AG04450 (cell line): ENCODE measurements at places on chromosomes 11 and 22. TPM values are rescaled to one million over a fixed set of nuclear protein-coding genes. Genes with fewer than 3 reads are reported as not detected.

GRCh38 chr11:123640029-123640428 is 14.4 kb downstream of the SCN3B start:
- DNase-seq, result no peak

GRCh38 chr11:114123692-114124330 is 64.3 kb downstream of the ZBTB16 start:
- no peak for DNase-seq

GRCh38 chr11:120635136-120635810 is 123.7 kb downstream of the GRIK4 start:
- no peak for DNase-seq

DNA sequence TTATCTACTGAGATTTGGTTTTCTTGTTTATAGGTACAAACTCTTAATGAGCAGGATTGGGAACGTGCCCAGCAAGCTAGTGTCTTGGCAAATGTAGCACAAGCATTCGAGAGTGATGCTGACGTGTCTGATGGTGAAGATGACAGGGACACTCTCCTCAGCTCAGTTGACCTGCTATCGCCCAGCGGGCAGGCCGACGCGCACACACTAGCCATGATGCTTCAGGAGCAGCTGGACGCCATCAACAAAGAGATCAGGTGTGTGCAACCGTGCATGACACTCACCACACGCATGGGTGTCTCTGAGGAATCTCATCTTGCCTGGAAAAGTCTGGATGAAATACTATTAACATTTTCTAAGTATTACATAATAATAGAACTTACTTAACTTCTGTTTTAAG is 54.7 kb upstream of the CTTN start:
- no peak for DNase-seq

DNA sequence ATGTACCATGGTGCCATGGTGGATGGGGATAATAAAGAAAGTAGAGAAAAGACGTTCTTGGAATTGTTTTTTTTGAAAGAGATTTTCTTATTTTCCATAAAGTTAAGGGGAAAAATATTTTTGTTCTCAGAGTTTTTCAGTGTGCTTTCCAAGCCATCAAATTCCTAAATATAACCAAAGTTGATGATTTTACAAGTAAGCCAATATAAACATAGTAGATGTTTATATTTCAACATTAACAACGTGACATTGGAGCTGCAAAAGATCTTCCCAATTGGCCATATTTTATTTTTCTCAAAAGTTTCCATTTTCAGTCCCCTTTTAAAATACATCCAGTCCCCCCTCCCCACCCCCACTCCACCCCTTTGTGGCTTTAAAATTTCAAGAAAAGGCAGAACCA is 80.9 kb upstream of the PICALM start:
- DNase-seq, result no peak

DNA sequence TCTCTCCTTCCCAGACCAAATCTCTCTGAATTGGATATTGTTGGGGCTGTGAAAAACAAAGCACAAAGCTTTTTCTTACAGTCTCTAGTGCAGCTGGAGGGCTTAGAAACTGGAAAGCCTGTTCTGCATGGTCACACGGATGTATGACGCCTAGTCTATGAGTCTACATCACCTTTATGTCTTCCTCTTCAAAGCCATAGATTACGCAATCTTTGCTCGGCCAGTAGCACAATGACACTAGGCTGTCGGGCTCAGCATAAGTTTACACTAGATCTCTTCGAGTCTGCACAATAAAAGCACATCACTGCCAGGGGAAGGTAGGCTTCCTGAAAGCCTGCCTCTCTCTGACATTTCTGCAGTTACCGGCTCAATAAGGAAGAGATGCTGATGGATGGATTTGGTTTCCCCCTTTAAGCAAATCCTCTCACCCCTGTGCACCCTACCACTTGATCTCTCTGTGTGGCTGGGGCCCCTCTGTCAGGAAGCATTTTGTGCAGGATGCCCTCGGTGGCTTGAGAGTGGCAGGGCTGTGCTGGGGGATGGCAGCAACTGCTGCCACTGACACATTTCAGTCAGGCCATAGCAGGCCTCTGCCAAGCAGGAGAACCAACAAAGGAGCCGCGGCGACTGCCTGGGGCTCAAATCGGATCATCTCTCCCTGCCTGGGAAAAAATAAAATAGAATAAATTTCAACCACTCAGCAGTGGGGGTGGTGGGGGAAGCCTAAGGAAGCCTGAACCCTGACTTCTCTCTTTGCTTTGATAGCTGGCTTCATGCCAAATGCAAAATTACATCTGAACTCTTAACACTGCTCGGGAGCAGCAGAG is 1272.8 kb downstream of the LRRC4C start:
- DNase-seq, result no peak

DNA sequence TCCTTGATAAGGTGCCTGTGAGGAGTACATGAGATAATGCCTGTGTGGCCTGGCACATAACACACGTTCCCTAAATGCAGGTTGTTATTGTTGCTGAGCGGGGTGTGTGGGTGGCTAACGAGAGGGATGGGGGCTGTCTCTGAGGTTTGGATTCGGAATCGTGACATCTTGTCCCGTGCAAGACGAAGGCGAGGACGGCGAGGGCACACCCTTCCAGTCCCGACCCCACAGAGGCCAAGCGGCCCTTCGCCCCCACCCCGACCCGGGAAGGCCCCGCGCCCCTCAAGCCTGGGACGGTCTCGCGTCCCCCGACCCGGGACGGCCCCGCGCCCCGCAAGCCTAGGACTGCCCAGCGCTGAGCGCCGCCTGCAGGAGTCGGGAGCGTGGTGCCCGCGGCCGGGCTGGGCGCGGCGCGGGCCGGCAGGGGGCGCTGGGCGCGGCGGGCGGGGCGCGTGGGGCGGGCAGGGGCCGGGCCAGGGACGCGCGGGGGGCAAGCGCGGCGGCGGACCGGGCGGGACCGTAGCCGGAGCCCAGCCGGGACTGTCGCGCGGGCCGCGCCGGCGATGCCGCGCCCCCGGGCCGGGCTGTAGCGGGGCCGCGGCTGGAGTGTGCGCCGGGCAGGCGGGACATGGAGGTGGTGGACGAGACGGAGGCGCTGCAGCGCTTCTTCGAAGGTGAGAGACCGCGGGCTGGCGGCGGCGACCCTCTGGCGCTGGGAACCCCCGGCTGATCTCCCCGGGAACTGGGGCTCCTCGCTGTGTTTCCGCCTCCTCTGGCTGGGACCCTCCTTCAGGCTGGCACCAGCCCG is at the start of gene MYRF:
Gene MYRF (plus strand): TSS at position 520 of the 808 bp plus-strand sequence. CDS start 109 bp downstream, at position 629.
- no peak for DNase-seq

- DNase-seq, result no peak
These were observed 21.4 kb downstream of the TPBGL start for GRCh38 chr11:75261902-75262361.

The OR8G5 gene
- polyA plus RNA-seq, result not detected in 2 replicates

The MS4A4A gene
- not detected in 2 replicates for polyA plus RNA-seq

The TRIM6 gene
- polyA plus RNA-seq, result 5.7 and 6.8 TPM in 2 replicates
